ENCODE measurements at places on chromosomes 1 and 21.
A peak's percentile ranks its signal among the peaks of the same experiment; 100 is the strongest.

- peak; percentile 48 for DNase-seq
These were observed 1.1 kb downstream of the LUZP1 start for GRCh38 chr1:23167353-23168078.

GRCh38 chr1:238465449-238465848, 574.7 kb upstream of the ZP4 start:
- DNase-seq = no peak

DNA sequence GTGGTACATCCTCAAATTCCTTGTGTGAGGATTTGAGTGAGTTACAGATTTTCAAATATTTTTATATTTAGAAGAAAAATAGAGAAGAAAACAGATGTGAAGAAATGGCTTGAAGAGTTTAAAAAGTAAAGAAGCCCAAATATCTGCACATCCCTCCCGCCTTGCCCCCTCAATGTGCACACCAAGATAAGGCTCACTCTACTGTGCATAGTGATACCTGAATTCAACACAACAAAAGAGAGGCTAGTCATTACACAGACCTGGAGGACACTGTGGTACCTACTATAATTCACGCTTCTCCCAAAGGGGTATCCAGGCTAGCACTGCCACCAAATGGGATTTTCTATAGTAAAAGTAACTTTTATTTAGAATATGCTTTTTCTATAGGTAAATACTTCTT, 44.0 kb upstream of the SYT2 start:
- no peak for DNase-seq

- no peak for DNase-seq
These were observed 129.2 kb downstream of the ROR1 start for GRCh38 chr1:63902844-63903589.

DNA sequence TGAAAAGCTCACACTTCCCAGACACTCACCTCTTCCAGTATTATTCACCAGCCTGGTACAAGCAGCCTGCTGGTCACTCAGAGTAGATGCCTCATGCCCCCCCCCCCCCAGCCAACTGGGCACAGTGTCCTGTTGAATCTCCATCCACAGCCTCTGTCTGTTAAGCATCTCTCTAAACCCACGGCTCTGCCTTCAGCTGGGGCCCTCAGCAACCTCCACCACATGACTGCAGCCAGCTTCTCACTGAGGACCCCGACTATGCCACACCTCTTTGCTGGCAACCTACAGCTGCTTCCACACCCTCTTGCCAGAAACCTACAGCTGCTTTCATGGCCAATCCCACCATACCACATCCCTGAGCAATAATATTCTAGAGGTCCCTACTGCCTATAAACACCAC, 113.1 kb downstream of the RHOU start:
- no peak for DNase-seq

DNA sequence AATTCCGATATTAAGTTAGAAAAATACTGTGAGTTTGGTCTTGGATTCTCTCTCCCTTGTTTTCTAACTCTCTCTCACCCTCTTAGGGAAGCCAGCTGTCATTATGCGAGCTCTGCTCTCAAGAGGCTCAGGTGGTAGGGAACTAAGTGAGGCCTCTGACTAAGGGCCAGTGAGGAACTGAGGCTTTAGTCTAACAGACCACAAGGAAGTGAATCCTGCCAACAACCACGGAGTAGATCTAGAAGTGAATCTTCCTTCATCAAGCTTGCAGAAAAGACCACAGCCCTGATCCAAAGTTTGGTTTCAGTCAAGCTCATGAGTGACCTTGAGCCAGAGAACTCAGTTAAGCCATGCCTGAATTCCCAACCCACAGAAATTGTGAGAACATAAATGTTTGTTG, 180.1 kb upstream of the PRMT6 start:
- DNase-seq = no peak

- DNase-seq = no peak
These were observed 3.1 kb downstream of the FOXD3 start for GRCh38 chr1:63325279-63325985.

- DNase-seq = no peak
These were observed 480.4 kb downstream of the PLPP3 start for GRCh38 chr1:56098946-56099345.

- no peak for DNase-seq
These were observed 133.0 kb downstream of the CDC42BPA start for GRCh38 chr1:227185291-227185690.
